ENCODE measurements at places on chromosomes 7 and 10. TPM values are rescaled to one million over a fixed set of nuclear protein-coding genes. Genes with fewer than 3 reads are reported as not detected.

The HOXA3 gene
- total RNA-seq: 8.2 TPM

DNA sequence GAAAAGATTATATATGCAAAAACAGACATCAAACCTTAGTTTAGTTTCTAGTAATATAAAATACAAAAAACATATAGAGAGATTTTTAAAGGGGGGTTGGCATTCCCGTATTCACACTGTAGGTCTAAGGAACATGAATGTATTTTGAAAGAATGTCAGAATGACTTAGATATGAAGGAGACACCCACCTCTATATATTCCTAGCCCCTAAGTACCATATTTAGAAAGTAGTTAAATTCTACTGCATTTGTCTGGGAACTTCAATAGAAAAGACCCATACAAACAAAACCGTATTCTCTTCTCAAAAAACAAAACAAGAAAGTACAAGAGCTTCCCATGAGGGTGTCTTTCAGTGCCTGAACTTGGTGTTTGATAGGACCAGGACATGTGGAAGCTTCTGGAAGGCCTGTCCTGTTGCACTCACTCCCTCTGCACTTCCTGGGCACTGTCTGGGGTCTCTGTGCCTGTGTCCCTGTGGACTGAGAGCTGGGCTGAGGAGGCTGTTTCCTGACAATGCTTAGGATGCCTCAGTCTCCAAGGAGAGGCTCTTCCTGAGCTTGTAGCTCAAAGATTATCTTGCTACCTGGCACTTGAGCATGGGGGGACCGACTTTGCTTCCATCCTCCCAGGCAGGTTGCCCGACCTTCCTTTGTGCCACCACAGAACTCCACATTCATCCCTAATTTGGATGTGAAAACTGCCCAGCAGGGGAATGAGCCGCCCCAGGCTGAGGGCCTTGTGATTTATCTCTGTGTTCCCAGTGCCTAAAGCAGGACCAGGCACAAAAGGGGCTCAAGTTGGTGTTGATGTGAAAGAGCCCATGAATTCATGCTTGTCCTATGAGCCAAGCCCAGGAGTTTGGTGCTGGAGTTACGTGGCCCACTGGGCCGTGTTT, 44.4 kb upstream of the KLF6 start:
- DNase-seq: no peak

The COL28A1 gene
- 0.29 TPM for total RNA-seq

The NEUROG3 gene
- total RNA-seq: not detected

- no peak for DNase-seq
Measured at GRCh38 chr10:96488161-96488935, 25.4 kb downstream of the TLL2 start.

DNA sequence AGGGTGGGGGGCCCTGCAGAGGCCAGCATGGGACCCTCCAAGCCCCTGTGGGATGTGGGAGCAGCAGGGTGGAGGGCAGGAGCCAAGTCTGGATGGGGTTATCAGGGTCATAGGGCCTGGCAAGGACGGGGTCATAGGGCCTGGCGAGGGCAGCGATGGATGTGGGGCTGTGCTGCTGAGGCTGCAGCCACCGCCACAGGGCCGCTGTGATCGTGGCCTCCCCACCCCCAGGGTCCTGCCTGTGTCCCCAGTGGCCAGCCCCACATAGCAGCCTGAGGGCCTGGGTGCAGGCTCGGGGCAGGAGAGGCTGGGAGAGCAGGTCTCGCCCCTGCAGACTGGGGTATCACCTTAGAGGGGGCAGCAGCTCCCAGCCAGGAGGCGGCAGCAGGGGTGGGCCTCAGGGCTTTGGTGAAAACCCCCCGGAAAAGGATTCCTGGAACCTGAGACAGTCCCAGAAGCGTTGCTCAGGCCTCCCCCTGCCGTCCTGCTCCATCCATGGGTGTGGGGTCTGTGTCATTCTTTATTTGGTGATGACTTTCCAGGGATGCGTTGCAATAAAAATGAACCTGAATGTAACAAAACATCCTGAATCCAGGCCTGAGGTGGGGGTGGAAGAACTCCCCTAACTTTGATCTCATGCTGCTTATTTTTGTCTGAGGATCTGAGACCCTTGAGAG, 107.3 kb upstream of the SHH start:
- no peak for DNase-seq

GRCh38 chr10:47357131-47357582, 9.0 kb downstream of the RBP3 start:
- no peak for DNase-seq

DNA sequence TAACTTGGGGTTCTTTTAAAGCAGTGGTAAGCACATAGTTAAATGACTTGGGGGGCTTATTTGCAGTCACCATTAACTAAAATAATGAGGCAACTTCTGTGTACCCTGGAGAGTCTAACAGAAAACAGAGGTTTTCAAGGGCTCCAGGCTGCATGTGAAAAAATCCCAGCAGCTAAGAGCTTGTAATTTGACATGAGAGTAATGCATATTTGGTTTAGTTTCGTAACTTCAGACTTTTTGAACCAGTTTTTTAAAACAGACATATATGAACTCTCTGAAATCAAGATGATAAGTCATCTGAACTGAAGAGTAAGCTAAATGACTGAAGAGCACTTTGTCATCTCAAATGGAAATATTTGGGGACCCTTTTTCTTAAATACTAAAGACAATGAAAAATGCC, 40.2 kb upstream of the IFRD1 start:
- DNase-seq: peak; percentile 49

DNA sequence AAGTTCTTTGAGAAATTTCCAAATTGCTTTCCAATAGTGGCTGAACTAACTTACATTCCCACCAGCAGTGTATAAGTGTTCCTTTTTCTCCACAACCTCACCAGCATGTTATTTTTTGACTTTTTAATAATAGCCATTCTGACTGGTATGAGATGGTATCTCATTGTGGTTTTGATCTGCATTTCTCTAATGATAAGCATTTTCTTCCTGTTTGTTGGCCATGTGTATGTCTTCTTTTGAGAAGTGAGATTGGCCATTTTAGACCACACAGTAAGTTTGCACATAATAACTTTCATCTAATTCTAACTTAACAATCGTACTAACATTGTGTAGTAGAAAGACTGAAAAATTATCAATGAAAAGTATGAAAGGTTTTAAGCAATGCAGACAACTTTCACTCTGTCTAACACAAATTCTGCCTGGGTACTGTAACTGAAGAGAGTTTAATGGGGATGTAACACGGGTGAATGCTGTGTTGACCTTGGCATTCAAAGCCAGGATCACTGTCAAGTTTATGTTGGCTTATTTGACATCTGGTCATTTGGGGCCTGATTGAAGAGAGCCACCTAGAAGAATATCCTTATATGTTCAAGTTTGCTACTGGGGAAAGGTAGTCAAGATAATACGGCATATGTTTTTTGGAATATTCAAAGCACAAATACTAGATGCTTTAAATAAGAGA, 50.4 kb downstream of the FAM171A1 start:
- DNase-seq: no peak

All from MCF 10A (cell line).